ENCODE measurements at places on chromosomes 4 and X. TPM values are rescaled to one million over a fixed set of nuclear protein-coding genes. Genes with fewer than 3 reads are reported as not detected.

NKAP gene
- total RNA-seq = 9.1 TPM

DNA sequence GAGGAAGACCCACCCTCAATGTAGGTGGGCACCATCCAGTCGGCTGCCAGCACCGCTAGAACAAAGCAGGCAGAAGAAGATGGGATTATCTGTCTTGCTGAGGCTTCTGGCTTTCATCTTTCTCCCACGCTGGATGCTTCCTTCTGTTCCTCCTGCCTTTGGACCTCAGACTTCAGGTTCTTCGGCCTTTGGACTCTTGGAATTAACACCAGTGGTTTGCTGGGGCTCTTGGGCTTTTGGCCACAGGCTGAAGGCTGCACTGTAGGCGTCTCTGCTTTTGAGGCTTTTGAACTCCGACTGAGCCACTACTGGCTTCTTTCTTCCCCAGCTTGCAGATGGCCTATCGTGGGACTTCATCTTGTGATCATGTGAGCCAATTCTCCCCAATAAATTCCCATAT lies 55.1 kb downstream of the PDLIM5 start:
- no peaks in the 10 kb centered on the region for H3K27me3 ChIP-seq
- DNase-seq = no peak
- no peak overlapping the region for H3K27ac ChIP-seq
- peaks cover 7% of the 10 kb centered on the region for H3K36me3 ChIP-seq

GRCh38 chrX:135389717-135390116 lies 32.0 kb upstream of the SMIM10L2A start:
- no peak overlapping the region for H3K27ac ChIP-seq
- H3K36me3 ChIP-seq = no peaks in the 10 kb centered on the region
- H3K27me3 ChIP-seq = no peaks in the 10 kb centered on the region
- no peak for DNase-seq
- H3K4me3 ChIP-seq = no peak overlapping the region

GRCh38 chrX:135424469-135424868 lies 2.7 kb downstream of the SMIM10L2A start:
- no peaks in the 10 kb centered on the region for H3K4me1 ChIP-seq
- DNase-seq = no peak
- H3K27me3 ChIP-seq = no peaks in the 10 kb centered on the region
- no peak overlapping the region for H3K27ac ChIP-seq

DNA sequence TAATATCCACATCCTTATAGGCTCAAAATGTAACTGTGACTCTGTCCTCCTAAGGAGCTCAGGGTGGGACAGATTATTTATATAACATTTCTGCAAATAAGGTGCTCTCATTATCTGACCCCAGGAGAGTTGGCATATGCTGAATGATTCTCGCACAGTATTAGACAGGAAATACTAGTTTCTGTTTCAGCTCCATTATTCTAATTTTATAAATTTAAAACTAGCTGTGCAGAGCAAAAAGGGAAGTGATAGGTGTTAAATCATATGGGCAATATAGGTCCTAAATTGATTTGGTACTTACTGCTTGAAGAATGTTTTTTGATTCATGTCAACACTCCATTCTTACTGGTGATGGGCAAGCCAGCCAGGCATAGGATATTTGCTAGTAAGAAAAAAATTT lies 141.5 kb downstream of the GLRA2 start:
- no peak overlapping the region for H3K27ac ChIP-seq
- H3K4me1 ChIP-seq = peaks cover 3% of the 10 kb centered on the region
- H3K4me3 ChIP-seq = no peak overlapping the region
- no peak for DNase-seq
- H3K36me3 ChIP-seq = no peaks in the 10 kb centered on the region
- no peaks in the 10 kb centered on the region for H3K27me3 ChIP-seq
